ENCODE measurements at places on chromosomes 6 and 20.

- DNase-seq, result no peak
These were observed 20.3 kb upstream of the GTF3C6 start for GRCh38 chr6:110938171-110938570.

- DNase-seq, result no peak
These were observed 9.0 kb upstream of the EXOC2 start for GRCh38 chr6:701700-702479.

GRCh38 chr20:1434571-1435336, 31.9 kb downstream of the NSFL1C start:
- no peak for DNase-seq

DNA sequence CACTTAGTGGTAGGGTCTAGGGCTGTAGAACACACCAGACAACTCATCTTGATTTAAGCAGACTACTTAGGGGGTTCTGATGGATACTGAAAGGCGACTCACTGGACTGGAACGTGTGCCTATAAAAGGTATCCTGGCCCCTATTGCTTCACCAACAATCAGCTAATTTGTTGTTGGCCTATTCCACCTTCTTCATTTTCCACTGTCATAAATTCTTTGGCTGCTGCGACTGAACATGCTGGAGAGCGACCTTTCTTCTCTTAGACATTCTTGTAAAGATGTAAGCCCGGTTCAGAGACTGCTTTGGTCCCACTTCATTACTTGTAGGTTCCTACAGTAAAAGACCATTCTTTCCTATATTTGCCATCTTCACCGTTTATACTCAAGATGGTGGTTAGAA, 609.9 kb upstream of the CITED2 start:
- no peak for DNase-seq

- no peak for DNase-seq
These were observed 6.2 kb upstream of the RBCK1 start for GRCh38 chr20:401682-402495.

GRCh38 chr20:2145376-2145775, 43.7 kb downstream of the STK35 start:
- no peak for DNase-seq

- no peak for DNase-seq
These were observed 623 bp downstream of the MYBL2 start for GRCh38 chr20:43667341-43668132.

Data from left hindlimb (tissue), 1 donor.